ENCODE measurements at places on chromosomes 1 and 21. TPM values are rescaled to one million over a fixed set of nuclear protein-coding genes. Genes with fewer than 3 reads are reported as not detected.

GBP7 gene
- polyA plus RNA-seq: not detected

TRAF5 gene
- 31.6 TPM for polyA plus RNA-seq

CR1L gene
- not detected for polyA plus RNA-seq

HCRTR1 gene
- polyA plus RNA-seq: not detected

KIAA0040 gene
- polyA plus RNA-seq: 10.8 TPM

OLFM3 gene
- polyA plus RNA-seq: not detected

ICOSLG gene
- 0.27 TPM for polyA plus RNA-seq

GADD45A gene
- polyA plus RNA-seq: 27.4 TPM

VWA5B1 gene
- polyA plus RNA-seq: not detected

DNA sequence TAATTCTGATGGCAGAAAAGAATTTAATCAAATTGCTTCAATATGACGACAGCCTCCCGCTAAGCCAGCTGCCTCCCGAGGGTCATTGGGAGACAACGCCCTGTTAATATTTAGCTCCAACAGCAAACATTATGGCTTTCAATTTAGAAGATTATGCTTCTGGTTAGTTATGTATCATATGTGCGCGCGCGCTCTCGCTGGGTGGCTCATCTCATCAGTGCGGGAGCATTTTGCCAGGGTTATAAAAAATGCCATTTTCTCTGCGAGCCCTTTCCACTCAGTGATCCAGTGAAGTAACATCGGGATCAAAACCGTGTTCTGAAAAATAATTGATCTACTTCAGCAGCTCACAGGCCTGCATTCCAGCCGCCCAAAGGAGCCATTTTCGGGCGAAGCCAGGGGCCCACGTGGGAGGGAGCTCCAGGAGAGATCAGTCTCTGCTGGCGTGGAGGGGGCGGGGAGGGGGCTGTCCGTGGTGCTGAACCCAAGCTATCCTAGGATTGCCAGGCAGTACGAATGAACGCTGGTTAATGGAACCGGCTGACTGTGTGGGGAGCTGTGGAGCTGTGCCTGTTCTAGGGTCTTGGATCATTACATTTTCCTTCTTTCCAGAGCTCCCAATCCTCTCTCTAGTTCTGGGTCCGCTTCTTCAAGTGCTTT, 219.1 kb upstream of the ZC3H12A start:
- no peak for DNase-seq

GRCh38 chr1:212928323-212929291, 21.7 kb upstream of the VASH2 start:
- no peak for DNase-seq

- no peak for DNase-seq
Measured at GRCh38 chr1:162081316-162081715, 11.8 kb downstream of the NOS1AP start.

DNA sequence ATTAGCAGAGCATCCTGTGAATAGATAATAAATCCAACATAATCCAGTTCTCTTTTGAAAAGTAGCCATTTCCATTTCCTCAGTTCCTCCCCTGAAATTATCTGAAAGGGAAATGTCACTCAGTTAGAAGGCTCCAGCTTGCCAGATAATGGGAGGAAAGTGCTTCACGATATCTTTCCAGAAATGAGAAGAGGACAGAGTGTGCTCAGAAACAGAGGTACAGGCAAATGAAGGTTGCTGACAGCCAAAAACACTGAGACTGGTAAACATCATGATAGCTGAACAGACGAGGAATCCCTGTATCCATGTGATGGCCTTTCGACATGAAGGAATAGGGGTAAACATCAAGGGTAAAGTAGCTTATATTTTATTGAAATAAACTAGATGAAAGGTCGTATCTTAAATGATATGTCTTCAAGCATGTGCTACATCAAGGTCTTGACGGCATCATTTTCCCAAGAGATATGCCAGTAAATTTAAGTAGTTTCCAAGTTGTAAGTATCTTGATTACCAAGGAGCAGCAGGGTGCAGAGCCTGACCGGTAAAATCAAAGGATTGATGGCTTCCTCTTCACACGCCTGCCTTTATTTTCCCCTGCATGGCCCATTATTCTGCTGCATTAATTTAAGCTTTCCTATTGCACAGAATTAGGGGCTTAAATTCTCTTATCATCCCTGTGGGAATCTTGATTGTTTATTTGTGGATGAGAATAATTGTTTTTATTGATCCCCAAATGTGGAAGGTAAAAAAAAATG, 244.3 kb upstream of the ST6GALNAC5 start:
- no peak for DNase-seq

GRCh38 chr1:55970526-55971110, 608.7 kb downstream of the PLPP3 start:
- DNase-seq: peak; percentile 70

- no peak for DNase-seq
Measured at GRCh38 chr1:69122373-69122772, 445.3 kb upstream of the LRRC7 start.

- DNase-seq: no peak
Measured at GRCh38 chr1:178931858-178932551, 61.1 kb upstream of the ANGPTL1 start.

DNA sequence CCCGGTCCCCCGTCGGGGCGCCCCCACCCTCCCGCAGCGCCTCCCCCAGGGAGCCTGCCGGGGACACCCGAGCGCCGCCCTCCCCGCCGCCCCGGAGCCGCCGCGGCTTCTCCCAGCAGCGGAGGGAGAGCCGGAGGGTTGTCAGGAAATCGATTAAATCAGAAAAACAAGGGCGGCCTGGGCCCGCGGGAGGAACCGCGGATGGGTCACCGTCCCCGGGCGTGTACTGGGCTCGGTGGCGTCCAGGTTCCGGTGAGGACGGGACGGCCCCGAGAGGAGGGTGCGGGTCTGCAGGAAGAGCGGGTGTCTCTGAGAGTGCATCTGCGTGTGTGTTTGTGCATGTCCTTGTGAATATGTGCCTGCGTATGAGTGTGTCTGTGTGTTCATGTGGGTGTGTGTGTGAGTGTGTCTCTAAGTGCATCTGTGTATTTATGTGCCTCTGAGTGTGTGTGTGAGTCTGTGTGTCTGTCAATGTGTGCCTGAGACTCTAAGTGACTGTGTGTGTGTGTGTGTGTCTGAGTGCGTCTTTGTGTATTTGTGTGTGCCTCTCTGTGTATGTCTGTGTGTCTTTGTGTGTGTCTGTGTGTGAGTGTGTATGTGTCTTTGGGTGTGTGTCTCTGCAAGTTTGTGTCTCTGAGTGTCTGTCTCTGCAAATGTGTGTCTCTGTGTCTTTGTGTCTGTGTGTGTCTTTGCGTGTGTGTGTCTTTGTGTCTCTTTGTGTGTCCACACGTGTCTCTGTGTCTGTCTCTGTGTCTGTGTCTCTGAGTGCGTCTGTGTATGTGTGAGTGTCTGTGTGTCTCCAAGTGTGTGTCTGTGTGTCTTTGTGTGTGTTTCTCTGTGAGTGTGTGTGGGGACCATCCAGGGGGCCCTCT, 1.1 kb downstream of the SPSB1 start:
- DNase-seq: no peak

DNA sequence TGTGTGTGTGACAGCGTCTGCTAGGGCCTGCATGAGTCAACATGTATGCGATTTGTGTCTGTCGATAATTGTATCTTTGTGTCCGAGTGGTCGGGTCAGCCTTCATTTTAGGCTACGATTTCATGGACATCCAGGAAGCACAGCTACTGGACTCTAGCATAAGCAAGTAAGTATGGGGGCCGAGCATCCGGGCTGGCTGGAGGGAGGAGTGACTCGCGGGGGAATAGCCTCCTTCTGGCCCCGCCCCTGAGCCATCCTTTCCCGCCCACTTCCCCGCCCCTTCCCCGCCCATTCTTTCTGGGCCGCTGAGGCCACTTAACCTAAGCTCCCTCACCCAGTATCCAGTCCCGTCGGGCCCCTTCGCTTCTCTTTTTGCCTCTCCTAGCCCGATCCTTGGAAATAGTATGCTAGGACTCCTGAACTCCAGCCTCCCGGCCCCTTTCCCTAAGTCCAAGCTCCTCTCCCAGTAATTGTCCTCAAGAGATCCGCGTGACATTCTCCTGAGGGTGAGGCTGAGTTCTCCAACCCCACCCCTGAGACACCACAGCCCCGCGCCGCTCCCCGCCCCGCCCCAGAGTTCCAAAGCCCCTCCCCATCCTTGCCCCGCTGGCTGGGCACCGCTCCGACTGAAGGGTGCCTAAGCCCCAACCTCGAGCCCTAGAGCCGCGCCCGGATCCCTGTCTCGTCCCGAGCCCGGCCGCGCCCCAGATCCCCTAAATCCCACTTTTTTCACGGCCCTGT, 1.2 kb downstream of the MAP3K6 start:
- peak; percentile 65 for DNase-seq

- DNase-seq: no peak
Measured at GRCh38 chr21:43689556-43690337, 29.2 kb upstream of the PDXK start.

DNA sequence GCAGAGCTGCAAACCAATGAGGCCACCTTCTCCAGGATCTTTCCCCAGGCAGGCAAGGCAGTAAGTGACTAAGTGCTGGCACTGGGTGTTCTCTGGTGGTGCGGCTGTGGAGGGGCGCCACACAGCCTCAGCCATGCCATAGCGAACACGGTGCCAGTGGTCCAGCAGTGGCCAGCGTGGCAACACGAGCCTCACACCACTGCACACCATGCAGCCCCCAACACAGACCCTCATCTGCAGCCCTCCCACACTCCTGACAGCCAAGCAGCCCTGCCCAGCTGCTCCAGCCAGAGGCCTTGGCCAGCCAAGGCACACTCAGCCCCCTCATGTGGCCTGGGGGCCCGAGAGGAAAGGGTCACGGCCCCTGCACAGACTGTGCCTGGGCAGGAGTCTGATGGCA, 3.0 kb downstream of the INTS11 start:
- no peak for DNase-seq

GRCh38 chr1:29186252-29186651, 4.6 kb upstream of the SRSF4 start:
- DNase-seq: no peak

- no peak for DNase-seq
Measured at GRCh38 chr1:154838461-154838860, 31.6 kb downstream of the KCNN3 start.

GRCh38 chr21:25701529-25701928, 33.2 kb downstream of the ATP5PF start:
- no peak for DNase-seq

GRCh38 chr1:33244809-33245186, 11.5 kb upstream of the ZNF362 start:
- DNase-seq: no peak

- no peak for DNase-seq
Measured at GRCh38 chr1:244220410-244220809, 169.3 kb downstream of the ZBTB18 start.

GRCh38 chr21:41966041-41966833, 12.4 kb upstream of the C2CD2 start:
- DNase-seq: no peak

- DNase-seq: no peak
Measured at GRCh38 chr1:161200992-161201835, 953 bp upstream of the NDUFS2 start.

GRCh38 chr1:240189386-240189989, 97.8 kb downstream of the FMN2 start:
- DNase-seq: no peak

All from BJ (cell line).